NCI-H1048 (cell line): ENCODE measurements at places on chromosomes 3 and 15.

GRCh38 chr3:172846706-172847105, 96.2 kb downstream of the ECT2 start:
- DNase-seq = no peak

DNA sequence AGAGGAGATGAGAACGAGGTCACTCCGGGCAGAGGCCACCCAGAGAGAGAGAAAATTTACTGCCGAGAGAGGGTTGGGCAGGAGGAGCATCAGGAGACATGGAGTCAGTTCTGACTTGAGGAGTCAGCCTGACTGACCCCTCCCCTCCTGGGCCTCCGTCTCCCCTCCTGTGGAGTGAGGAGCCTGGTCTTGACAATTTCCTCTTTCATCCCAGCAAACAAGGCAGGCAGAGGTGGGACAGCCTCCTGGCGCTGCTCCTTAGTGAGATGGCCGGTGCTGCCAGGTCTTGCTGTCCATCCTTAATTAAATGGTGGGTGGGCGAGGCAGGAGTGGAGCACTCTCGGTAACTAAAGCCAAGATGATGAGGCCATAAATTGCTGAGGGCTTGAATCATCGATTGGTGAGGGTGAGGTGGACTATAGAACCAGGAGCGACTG, 60.6 kb downstream of the CYP11A1 start:
- no peak for DNase-seq

- no peak for DNase-seq
Observed at GRCh38 chr3:110542552-110543150, 529.0 kb upstream of the NECTIN3 start.

- DNase-seq = no peak
Observed at GRCh38 chr3:190912736-190913135, 50.2 kb upstream of the GMNC start.

DNA sequence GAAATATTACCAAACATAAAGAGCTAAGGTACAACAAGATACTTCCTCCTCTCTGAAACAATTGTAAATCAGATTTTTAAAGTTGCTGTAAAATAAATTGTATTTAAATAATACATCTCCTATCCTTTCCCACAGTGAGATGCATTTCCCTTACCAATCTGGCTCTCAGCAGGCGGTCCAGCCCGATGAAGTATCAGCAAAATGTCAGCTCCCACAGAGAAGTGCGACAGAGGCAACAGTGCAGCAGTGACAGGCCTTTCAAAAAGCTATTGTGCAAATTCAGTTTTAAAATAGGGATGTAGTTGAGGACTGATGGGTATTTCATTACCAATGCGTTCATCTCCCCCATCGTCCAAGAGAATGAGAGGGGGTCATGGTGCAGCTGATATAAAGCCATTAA, 733.2 kb upstream of the GOLIM4 start:
- DNase-seq = no peak

- DNase-seq = no peak
Observed at GRCh38 chr3:51243924-51244323, 141.2 kb upstream of the MANF start.

GRCh38 chr3:193714523-193715137, 121.6 kb downstream of the OPA1 start:
- DNase-seq = no peak

DNA sequence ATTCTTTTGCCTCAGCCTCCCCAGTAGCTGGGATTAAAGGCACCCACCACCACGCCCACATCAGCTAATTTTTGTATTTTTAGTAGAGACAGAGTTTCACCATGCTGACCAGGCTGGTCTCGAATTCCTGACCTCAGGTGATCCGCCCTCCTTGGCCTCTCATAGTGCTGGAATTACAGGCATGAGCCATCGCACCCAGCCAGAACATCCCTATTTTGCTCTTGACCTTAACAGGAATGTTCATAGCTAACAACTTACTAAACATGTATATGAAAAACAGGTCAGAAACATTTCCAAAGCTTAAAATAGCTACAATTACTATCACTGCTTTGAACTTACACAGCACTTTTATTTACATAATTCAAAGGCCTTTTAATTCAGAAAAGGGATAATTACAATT, 33.7 kb downstream of the UQCC5 start:
- no peak for DNase-seq

- DNase-seq = no peak
Observed at GRCh38 chr3:188946351-188947240, 225.2 kb upstream of the TPRG1 start.

GRCh38 chr15:69515926-69516325, 63.3 kb downstream of the RPLP1 start:
- DNase-seq = no peak

- DNase-seq = no peak
Observed at GRCh38 chr15:72141171-72142084, 23.2 kb downstream of the SENP8 start.

DNA sequence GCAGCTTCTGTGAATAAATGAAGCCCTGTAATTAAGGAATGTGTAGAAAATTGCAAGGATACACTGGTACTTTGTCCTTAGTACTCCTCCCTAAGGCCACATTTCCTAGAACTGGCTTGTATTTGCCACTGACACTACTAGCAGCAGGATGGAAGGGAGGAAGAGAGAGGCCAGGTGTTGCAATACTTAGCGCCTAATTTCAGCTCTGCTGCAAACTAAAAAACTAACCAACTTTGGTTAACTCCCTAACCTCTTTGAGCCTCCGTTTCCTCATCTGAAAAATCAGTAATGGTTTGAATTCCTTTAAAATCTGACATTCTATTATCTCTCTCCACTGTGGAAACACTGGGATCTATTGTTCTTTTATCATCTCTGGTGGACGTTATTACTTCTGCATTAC, 257.0 kb downstream of the SV2B start:
- DNase-seq = no peak

- no peak for DNase-seq
Observed at GRCh38 chr3:141391991-141392316, 23.6 kb downstream of the ZBTB38 start.

- no peak for DNase-seq
Observed at GRCh38 chr3:156764751-156765150, 61.4 kb upstream of the LEKR1 start.

- no peak for DNase-seq
Observed at GRCh38 chr3:56144805-56145204, 323.5 kb downstream of the ERC2 start.

- no peak for DNase-seq
Observed at GRCh38 chr15:77810130-77810571, 177.4 kb upstream of the LINGO1 start.

GRCh38 chr15:100913961-100914360, 5.2 kb upstream of the LRRK1 start:
- DNase-seq = no peak

- DNase-seq = no peak
Observed at GRCh38 chr3:160611141-160611540, 45.8 kb upstream of the KPNA4 start.

GRCh38 chr3:73143821-73144237, 82.4 kb downstream of the EBLN2 start:
- peak; percentile 67 for DNase-seq

DNA sequence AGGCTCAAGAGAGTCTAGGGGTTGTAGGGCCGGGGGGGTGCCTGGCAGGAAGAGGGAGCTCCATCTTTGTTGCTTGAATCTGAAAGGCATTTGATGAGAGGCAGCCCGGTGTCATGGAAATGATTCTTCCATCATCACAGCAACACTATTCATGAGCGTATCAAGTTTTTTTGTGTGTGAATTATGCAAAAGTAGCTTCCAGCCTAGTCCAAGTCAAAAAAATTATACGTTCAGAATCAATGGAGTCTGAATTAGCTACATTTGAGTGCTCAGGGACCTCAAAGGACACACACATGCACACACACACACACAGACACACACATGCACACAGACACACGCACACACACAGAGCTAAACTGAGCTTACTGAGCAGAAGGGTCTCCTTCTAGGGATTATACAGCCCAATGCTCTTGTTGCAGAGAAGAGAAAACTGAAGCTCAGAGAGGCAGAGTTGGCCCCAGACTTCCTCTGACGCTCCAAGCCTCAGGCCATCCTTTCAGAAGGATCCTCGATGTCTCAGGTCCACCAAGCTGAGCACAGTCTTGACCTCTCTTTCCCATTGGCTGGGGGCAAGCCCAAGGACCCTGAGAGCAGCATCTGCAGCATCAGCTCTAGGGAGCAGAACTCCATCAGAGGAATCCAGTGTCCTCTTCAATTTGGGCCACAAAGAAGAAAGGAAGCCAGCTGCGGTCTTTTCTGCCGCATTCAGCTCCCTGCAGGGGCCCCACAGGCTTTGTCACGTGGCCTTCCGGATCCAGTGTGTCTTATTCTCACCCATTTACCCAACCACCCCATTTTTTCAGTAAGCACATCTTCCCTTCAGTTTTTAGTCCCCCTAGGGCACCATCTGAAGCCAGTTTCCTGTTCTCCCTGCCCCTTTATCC, 228.0 kb downstream of the UACA start:
- DNase-seq = no peak
